ENCODE measurements at places on chromosomes 6 and 20.
A peak's percentile ranks its signal among the peaks of the same experiment; 100 is the strongest.

DNA sequence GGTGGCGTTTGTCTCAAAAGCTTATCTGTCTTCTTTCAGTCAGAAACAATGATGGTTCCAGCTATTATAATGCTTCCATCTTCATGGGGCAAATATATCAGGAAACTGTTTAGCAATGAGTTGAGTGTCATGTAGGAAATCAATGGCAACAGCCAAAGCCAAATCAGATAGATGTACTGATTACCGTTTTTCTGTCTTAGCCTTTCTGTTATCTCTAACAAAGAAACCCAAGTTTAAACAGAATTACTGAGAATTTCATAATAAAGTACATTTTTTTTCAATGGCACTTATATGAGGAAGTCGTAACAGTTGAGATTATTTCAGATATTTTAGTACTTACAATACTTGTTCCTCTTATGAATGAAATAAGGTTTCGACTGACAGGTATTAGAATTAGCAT lies 1.2 kb downstream of the NOX3 start:
- DNase-seq = no peak

GRCh38 chr6:79420054-79420453 lies 117.2 kb downstream of the LCA5 start:
- no peak for DNase-seq

GRCh38 chr20:58883241-58883691 lies 30.8 kb downstream of the GNAS start:
- DNase-seq = no peak

DNA sequence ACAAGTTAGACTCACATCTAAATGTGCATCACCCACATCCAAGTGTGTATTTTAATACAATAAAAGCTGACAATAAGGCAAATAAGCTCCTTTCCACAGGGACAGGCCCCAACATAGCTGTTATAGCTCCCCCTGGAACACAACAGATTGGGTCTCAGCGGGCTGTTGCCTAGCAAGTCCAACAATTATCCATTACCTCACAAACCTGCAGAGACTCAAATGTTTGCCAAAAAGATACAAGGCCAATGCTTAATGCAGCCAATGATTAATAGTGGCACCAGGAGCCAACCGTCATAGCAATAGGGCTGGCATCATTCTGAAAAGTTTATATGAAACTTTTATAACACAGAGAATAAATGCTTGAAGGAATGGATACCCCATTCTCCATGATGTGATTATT lies 35.7 kb downstream of the EPB41L2 start:
- DNase-seq = no peak

GRCh38 chr20:38092915-38093314 lies 59.4 kb downstream of the RPRD1B start:
- no peak for DNase-seq

GRCh38 chr20:19620446-19620845 lies 137.6 kb upstream of the RIN2 start:
- no peak for DNase-seq

GRCh38 chr6:54778731-54779130 lies 67.8 kb upstream of the FAM83B start:
- DNase-seq = no peak

DNA sequence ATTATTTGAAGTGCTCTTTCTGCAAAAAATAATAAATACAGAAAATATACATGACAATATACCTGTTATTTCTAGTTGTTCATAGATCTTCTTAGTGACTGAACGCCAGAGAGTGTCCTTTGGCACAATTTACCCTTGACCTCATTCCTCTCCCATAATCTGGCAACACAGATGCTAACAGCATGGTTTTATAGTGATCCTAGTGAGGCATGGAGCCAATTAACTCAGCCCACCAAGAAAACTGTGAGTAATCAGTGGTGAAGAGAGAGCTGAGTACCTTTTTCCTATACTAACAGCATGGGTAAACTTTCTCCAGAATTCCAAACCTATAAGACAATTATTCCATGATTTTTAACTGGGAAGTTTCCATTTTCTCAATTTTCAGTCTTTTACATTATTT lies 61.0 kb downstream of the VGLL2 start:
- no peak for DNase-seq

- peak; percentile 25 for DNase-seq
These were observed at the start of gene PLAGL1 for GRCh38 chr6:144008120-144008811. TSS of gene PLAGL1 (minus strand) at chr6:144008259. CDS start at chr6:143948136, 60,123 bp downstream.
